ENCODE measurements at places on chromosomes 12 and 14.

DNA sequence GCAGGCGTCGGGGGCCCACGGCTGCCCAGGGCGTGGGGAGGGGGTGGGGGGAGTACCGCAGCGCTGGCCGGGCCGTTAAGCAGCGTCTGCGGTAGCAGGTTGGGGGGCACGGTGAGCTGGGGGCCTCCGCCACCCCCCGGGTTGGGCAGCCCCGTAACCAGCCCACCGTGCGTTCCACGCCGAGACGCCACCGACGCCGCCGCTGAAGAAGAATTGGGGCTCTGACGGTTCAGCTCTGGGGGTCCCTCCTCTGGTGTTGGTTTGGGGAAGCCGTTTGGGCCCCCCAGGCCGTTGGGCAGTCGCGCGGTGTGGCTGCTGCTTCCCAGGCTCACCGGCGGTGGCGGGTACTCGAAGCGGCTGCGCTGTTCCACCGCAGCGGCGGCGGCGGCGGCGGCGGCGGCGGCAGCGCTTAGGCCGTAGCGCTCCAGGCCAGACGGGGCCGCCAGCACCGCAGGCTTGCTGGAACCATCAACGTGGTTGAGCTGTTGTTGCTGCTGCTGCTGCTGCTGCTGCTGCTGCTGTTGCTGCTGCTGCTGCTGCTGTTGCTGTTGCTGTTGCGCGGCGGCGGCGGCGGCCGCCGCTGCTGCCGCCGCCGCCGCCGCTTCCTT is 1.5 kb downstream of the IRF2BPL start:
- no peak for DNase-seq

DNA sequence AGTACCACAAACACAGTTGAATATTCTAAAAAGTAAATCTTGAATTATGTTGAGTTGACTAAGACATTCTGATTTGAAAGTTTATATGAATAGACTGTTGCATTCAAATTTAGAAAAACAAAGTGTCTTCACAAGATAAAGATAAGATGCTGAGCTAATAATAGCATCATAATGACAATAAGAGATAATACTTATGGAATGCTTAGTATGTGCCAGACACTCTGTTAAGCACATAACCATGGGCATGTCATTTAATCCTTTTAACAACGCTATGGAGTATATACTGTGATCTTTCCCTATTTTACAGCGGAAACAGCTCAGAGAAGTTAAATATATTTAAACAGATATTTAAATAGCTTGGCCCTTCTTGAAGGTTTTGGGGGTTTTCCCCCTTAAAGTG is 163.4 kb downstream of the SRGAP1 start:
- DNase-seq = no peak

GRCh38 chr12:90098132-90098779 is 389.6 kb upstream of the ATP2B1 start:
- DNase-seq = no peak

DNA sequence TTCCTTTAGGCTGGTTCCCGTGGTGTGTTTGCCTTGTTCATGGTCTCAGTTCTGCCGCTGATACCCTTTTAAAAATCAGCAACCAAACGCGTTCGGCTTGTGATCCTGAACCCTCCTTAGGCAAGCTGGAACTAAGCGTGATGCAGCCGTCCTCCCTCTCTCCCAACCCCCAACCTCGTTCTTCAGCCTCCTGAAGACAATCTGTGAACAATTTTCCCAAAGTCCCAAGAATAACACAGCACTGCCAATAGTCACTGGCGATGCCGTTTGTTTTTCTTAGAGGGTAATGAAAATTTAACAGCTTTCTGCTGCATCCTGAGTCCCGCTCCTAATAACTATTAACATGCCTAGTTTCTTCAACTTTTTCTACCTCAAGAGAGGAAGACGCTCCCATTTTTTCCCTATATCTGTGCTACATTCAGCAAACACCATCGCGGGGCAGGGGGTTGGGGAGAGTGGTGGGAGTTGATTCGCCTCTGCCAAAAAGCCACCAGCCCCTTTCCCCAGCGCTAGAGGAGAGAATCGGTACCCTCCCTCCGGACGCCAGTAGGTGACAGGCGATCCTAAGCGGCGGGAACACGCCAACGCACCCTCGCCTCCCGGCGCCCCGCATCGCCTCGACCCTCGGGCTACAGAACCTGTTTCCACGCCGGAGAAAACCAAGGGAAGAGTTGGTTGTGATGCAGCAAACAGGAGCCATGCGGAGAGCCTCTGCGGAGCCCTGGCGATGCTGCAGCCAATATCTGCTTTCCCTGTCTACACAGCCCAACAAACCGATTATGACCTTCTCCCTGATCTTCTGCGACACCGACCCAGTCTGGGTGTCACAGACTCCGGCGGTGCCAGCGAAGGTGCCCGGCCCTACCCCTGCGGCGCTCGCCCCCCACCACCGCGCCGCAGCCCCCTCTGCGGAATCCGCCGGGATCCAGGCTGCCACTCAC is 752 bp downstream of the PRICKLE1 start:
- DNase-seq = no peak

GRCh38 chr14:88895116-88895515 is 70.7 kb downstream of the TTC8 start:
- DNase-seq = no peak

DNA sequence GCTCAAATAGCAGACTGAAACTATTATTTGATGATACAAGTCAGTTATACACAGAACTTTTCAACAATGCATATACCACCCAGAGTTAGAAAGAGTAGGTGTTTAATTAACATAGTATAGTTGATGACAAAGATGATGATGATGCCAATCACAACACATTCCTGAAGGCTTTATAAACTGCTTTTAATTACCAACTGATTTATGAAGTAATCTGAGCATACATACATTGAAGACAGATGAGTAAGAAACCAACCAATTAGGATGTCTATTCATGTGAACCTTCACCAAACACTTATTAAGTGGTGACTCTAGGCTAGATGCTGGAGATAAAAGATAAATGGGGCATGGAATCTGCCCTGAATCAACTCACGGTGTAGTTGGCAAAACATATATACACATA is 600.9 kb upstream of the FLRT2 start:
- DNase-seq = no peak

GRCh38 chr12:10065241-10065640 is 33.5 kb downstream of the CLEC1A start:
- DNase-seq = no peak

DNA sequence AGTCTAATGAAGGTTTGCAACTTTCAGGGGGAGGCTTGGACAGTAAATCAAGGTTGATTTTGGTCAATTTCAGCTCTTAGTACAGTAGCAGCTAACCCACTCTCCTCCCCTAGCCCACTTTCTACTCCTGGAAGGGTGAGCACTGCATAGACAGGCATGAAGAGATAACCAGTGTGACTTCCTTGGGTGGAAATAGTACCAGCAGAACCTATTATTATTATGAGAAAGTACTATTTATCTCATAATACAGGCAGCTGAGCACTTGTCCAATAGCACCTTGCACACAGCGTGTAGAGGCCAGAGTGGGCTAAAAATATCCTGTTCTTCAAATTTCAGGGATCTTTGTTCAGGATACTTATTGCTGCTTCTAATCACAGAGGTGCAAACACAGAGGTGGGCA is 96.2 kb upstream of the FKBP4 start:
- DNase-seq = no peak
